ENCODE measurements at places on chromosomes 4 and X.

GRCh38 chr4:114874321-114874720 is 239.1 kb downstream of the NDST4 start:
- DNase-seq, result no peak

GRCh38 chrX:129144172-129145038 is 378.9 kb downstream of the SMARCA1 start:
- DNase-seq, result no peak

DNA sequence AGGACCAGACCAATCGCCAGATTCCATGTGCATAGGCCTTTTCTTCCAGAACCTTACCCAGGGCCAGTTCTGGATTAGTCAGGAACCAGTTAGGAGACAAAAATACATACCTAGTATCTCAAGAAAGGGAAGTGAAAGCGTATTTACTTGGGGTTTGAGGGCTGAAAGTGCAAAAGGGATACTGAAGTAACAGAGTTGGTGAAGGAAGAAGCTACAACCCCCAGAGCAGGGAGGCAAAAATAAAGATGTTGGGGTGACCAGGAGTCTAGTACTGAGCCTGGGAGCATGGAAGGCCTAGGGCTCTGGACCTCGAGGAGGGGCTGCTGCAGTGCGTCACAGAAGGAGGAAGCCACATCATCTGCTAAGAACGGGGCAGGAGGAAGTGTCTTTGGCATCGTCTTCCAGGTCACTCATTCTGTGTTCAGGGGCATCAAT is 38.3 kb downstream of the TKTL1 start:
- no peak for DNase-seq

DNA sequence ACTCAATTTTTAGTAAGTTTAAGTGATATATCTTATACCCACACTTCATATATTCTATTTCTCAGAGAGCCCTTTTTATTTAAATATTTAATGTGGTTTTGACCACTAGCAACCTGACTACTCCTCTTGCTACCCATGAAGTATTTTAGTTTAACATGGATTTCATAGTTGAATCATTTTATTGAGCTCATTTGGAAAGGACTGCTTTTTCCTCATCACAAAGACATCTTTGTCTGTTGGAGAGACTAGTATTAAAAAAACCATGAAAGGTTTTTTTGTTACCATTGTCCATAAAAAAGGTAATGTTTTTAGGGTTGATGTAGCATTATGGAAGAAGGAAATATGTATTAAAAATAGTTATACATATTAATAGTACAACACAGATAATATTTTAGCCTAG is 139.5 kb downstream of the RAPGEF2 start:
- peak; percentile 49 for DNase-seq

DNA sequence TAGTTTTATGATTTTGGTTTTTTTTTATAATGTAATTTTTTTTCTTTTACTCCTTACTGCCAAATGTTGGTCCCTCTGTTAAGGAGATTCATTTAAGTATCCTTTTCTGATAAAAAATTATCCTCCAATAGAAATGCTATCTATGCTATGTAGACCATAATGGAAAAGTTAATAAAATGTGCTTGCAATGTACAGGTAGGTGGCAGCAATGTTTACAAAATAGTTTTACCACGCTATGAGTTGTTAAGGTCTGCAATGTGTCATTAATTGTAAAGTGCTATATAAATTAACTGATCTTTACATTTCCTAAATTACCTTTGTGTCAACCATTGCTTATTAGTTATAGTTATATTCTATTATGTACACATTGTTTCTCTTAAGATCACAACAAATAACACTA is 3.8 kb upstream of the CENPC start:
- no peak for DNase-seq

DNA sequence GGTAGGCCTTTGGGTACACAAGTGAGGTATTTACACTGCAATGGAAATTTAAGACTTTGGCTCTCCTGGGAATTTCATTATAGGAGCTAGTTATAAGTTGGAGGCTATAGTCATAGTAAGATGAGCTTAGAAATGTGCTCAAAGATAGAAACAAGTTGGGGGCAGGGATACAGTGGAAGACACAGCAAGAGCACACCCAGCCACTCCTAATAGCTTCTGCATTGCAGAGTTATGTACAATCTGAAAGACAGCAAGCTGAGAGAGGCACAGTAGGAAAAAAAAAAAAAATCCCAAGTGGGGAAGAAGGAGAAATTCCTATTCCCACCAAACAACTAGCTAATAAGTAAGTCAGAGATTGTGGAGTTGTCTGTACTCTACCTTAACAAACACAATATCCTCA is 41.9 kb upstream of the TAF9B start:
- no peak for DNase-seq

- no peak for DNase-seq
These were observed 129.6 kb upstream of the RASGEF1B start for GRCh38 chr4:81601358-81601694.

DNA sequence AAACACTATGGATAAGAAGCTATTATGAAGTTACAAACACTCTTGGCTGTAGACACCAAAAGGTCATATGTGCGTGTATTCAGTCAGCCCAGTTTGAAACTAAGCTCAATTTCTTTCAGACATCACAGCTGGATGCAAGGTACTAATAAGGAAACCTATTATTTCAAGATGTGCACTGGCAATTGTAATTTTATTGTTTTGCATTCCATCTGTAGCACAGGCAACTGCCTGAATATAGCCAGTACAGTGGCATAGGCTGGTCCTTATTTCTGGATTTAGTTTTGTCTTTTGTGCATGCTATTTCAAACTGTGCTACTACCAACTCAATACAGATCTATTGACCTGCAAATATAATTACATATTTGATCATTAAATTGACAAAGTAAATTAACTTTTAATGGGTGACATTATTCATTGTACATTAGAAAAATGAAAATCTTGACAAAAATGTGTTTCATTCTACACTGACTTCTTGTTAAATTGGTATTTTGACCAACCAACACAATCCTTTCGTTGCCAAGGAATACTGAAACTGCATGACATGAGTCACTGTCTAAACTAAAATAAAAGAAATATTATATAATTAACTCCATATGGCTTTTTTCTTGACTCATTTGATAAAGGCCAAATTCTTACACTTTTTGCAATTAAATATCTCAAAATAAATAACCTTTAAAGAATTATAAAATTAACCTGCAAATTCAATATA is 594.3 kb upstream of the ADGRL3 start:
- DNase-seq, result no peak

Measured in putamen (tissue), 1 donor.